Stimulated activated CD8-positive, alpha-beta memory T cell treated with anti-CD3 and anti-CD28 coated beads, Interleukin-12 subunit alpha, Interleukin-12 subunit beta, amount 100 ng/mL, for 1 hour (primary cell): ENCODE measurements at places on chromosomes 7 and 10.

- no peak for DNase-seq
Measured at GRCh38 chr7:154918741-154919140, 84.2 kb downstream of the PAXIP1 start.

DNA sequence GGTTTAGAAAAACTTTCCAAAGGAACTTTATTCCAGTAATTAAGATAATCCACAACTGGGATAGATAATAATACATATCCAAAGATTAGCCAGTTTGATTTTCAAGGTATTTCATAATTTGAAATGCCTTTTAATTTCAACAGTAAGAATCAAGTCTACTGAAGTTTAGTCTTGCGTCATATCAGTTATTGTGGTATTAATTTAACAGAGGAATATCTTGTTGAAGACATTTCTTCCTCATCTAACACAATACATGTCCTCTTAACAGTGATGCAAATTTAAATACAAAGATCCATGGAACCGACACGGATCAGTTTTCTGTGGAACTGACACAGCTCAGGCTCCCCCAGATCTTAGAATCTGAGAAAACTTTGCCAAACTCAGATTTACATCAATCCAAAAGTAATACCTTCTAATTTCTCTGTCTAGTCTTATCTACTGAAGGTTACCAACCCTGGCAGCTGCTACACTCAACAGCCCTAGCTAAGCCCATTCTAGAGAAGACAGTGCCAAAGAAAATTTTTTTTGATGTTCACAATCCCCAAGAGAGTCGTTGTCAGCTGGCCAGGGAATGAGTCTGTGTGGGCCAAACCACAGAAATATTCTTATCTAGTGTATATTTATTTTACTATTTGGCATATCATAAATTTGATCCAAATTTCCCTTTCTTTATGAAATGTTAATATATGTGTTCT, 365.2 kb upstream of the MEOX2 start:
- DNase-seq: no peak

DNA sequence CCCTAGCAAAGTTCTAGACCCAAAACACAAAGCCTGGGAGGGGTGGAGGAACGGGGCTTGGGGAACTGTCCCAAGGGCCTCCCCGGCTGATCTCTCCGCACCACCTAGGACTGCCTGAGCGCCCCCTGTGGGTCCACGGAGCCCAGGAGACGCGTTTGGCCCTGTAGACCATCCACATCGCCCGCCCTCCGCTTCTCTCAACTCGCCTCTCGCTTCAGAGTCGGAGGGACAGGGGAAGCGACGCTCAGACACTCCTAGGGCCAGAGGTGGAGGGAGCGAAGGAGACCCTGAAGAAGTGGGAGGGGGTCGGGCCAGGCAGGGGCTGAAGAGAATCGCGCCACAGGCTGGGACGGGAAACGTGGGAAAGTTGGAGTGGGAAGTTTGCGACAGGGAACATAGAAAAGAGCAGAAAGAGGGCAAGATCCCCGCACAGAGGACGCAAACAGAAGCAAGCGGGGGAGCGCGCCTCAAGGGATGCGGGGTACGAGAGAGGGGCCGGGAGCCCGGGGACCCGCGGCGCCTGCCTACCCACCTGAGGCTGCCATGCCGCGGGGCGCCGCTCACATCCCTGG, 378 bp downstream of the PIK3AP1 start:
- peak; percentile 45 for DNase-seq

DNA sequence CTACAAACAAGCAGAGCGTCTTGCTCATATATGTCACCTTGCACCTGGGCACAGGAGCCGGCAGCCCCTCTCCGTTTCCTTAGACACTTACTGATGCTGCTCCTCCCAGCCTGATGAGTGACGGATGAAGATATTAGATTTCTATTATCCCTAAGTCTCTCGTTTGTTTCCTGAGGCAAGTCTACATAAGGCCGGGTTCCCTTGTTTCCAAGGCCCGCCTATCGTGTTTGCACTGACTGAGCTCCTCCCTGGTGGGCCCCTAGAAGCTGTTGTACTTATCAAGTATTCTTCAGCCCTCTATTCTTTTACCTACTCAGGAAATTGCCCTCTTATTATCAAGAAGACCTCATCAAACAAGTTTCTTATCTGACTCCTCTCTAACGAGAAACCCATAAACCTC, 18.5 kb downstream of the SH3PXD2A start:
- no peak for DNase-seq

DNA sequence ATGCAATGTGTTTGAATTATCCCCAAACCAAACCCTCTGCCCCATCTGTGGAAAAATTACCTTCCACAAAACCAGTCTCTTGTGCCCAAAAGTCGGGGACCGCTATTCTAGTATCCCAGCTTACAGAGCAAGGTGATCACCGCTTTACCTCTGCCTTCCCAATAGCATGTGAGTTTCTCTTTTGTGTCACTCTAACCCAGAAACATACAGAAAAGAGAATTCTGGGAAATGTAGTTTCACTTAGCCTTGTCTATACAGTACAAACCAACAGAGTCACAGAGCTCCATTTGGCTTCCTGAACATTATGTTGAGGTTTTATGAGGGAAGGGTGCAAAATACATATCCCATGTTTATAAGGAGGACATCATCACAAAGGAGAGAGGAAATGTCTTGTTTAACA, 260.3 kb upstream of the MINDY3 start:
- DNase-seq: no peak

DNA sequence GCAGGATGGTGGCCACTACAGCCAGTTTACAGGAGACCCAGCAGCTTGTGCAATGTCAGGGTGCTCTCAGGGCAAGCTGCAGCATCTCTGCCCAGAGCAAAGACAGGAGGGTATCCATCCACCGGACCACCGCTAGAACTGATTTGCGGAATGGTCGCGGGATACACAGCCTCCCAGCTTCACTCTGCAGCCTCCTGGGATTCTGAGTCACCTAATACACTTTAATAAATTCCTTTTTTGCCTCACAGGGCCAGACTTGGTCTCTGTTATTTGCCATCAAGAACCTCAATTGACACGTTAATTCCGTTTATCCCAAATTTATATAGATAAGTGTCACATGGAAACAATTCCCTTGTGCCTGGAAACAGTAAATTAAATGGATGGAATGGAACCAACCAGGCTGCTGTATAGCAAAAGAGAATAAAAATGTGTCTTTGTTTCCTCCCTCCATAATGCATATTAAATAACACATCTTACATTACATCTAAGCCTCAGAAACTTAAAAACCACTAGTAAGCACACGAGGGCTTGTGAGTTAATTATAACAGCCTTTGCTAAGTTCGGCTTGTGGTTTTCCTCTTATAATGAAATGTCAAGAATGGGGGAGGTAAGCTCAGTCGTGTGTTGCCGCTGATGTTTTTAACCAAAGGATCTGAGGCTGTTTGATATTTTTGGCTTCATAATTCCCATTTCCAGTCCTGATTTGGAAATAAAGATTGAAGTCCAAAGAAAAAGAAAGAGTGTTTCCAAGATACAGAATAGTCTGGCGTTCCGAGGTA, 52.1 kb downstream of the ADRB1 start:
- no peak for DNase-seq

GRCh38 chr10:96165726-96166125, 35.6 kb downstream of the ZNF518A start:
- DNase-seq: no peak

GRCh38 chr10:80471715-80472233, 17.7 kb downstream of the TSPAN14 start:
- no peak for DNase-seq

DNA sequence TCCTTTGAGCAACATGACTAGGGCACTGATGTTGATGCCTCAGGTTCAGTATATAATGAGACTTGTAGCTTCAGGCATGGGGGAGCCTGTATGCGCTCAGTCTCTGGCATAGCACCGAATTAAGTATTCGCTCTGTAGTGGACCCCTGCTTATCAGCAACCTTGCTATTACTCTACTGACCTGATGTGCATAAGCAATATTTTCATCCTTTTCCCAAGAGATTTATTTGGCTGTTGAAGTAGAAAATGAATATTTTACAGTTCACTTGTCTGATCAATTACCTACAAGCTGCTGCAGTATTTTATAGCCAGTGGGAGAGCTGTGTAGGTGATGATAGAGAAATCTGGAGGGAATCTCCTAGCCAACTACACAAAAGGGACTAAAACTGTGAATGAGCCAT, 781.6 kb upstream of the PHF14 start:
- DNase-seq: no peak

GRCh38 chr7:79421751-79422150, 31.7 kb downstream of the MAGI2 start:
- DNase-seq: no peak

- no peak for DNase-seq
Measured at GRCh38 chr10:124035306-124035927, 58.0 kb downstream of the CHST15 start.

DNA sequence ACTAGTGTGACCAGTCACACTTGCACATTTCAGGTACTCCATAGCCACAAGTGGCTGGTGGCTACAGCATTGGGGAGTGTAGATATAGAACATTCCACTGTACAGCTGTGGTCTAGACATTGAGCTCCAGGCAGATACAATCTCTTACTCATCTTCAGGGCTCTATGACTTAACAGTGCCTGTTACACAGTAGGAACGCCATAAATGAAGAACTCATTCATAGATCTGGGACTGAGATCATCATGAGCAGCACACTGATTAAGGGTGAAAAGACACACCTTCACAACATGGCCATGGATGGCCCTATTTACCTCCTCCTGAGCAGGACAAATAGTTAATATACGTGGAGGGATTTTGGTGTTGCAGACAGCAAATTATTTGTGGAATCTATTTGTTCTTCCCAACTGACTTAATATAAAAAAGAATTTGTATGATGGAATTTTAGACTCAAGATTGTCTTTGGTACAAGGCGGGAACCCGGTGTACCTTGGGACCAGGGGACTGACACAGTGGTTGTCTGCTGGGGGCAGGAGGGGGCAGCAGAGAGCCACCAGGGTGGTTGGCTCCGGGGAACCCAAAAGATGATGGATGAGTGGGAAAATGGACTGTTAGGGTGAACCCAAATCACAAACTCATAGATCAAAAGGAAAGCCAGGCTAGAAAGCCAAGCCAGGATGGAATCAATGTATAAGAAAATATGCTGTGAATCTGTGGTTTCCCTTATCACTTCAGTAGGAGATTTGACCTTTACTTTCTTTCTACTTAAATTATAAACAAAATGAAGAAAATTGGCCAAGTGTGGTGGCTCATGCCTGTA, 24.3 kb upstream of the CPA2 start:
- DNase-seq: peak; percentile 41

DNA sequence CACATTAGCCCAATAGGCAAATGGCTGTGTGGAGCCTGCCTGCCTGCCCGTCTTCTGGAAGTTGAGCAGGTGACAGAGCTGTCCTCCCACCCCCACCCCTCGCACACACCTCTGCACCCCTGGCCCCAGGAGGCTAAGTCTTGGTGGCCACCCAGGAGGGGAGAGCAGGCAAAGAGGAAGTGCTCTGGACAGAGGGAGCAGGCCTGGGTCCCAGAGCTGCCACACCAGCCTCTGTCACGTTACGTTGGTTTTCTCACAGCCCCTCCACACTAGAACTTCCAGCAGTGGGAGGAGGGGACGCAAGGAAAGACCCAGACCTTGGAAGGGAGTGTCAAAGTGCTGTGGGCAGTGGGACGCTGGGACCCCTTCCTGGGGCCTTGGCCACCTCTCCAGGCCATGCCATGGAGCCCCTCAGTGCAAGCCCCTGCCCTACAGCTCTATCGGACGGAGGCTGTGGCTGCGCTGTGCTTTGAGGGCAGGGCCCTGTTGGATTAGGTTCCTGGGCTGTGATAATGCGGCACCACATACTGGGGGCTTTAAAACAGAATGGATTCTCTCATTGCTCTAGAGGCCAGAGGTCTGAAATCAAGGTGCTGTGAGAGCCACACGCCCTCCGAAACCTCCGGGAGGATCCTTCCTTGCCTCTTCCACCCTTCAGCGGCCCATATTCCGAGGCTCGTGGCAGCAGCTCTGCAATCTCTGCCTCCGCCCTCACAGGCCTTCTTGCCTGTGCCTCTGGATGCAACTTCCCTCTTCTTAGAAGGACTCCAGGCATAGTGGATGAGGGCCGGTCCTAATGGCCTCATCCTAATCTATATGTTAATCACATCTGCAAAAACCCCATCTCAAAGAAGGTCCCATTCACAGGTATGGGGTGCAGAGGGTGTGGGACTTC, 9.9 kb downstream of the PRKAG2 start:
- DNase-seq: no peak

- DNase-seq: no peak
Measured at GRCh38 chr10:88489107-88489506, 94.0 kb downstream of the RNLS start.

GRCh38 chr10:14584661-14585060, 190.0 kb downstream of the FAM107B start:
- no peak for DNase-seq

- no peak for DNase-seq
Measured at GRCh38 chr10:114593816-114594468, 64.1 kb downstream of the ABLIM1 start.

DNA sequence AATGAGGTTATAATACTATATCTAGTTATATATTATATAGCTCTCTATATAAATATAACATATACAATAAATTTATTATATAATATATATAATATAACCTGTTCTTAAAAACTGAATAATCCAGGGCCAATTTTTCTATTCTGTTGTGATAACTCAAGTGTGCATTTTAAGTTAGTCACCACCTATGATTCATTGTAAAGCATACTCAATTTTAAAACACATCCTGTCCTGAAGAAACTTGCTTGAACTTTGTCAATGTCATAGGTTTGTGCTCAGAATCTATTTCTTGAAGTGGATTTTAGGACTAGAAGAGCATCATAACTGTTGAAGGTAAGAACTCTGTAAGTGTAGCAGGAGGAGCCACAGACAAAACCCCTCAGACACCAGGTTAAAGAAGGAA, 1209.8 kb downstream of the REEP3 start:
- no peak for DNase-seq

DNA sequence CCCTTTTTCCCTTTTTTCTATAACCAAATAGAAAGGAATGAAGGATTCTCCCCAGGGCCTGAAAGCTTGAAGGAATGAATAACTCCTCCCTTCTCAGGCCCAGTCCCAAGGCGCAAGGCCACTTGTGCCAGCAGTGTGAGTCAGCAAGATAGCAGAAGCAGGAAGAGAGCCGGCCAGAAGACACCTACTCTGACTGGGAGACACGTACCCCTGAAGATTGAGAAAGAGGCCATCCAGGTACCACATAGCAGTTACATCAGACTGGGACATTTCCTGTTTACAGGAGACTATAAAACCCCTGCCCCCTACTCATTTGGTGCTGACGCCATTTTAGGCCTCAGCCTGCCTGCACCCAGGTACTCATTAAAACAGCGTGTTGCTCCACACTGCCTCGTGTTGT, 65.5 kb downstream of the LRRC17 start:
- no peak for DNase-seq

- no peak for DNase-seq
Measured at GRCh38 chr10:62917475-62918238, 101.5 kb upstream of the EGR2 start.

DNA sequence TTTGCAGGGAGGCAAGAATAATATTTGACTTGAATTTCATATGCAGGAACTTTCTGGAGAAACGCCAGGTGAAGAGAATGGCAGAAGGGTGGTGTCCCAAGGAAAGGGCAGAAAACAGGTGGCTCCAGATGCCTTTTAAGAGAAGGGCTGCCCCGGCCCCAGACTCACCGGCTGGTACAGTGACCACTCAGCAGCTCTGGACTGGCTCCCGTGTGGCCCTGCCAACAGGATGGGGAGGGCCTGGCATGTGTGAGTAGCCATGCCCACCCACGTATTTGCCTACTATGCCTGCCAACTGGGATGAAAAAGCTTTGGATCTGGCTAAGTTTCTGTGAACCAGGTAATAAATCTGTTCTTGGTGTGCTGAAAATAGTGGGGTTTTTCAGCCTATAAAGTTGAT, 159.5 kb downstream of the PRKAG2 start:
- DNase-seq: no peak

- no peak for DNase-seq
Measured at GRCh38 chr10:89651916-89652573, 7.0 kb upstream of the PANK1 start.
